ENCODE measurements at places on chromosomes 13 and 19.

- no peak for DNase-seq
Measured at GRCh38 chr13:83499286-83499685, 383.0 kb downstream of the SLITRK1 start.

GRCh38 chr19:18461471-18461870 is 23.5 kb upstream of the ISYNA1 start:
- no peak for DNase-seq

DNA sequence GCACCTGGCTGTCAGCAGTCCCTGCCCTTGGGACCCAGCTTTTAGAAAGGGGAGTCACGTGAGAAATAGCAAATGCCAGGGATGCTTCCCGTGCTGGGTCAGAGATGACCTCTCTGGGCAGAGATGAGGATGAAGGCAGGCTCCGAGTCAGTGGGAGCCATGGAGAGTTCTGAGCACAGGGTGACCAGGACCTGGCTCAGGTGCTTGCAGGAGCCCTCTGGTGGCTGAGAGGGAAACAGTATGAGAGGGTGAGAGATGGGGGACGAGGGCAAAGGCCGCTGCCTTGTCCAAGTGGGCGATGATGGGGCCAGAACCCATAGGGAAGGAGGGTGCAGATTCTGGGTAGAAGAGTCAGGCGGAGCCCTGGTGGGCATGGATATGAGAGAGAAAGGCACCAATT is 15.8 kb downstream of the TMED1 start:
- DNase-seq = no peak

DNA sequence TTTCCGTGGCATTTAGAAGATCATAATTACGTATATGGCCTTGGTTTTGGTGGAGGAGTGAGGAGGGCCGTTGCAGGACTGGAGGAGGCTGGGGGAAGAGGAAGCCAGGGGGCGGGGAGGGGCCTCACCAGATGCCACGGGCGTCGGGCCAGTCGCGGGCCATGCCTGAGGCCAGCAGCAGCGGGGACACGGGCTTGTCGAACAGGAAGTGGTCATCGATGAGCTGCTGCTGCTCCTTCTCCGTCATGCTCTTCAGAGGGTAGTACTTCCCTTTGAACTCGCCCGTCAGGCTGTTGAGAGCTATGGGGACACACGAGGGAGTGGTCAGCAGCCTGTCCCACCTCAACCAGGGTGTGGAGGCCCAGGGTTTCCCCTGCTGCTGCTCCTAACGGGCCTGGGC is 11.1 kb downstream of the CKM start:
- no peak for DNase-seq

GRCh38 chr19:28656644-28657043 is 556.3 kb downstream of the UQCRFS1 start:
- DNase-seq = no peak

DNA sequence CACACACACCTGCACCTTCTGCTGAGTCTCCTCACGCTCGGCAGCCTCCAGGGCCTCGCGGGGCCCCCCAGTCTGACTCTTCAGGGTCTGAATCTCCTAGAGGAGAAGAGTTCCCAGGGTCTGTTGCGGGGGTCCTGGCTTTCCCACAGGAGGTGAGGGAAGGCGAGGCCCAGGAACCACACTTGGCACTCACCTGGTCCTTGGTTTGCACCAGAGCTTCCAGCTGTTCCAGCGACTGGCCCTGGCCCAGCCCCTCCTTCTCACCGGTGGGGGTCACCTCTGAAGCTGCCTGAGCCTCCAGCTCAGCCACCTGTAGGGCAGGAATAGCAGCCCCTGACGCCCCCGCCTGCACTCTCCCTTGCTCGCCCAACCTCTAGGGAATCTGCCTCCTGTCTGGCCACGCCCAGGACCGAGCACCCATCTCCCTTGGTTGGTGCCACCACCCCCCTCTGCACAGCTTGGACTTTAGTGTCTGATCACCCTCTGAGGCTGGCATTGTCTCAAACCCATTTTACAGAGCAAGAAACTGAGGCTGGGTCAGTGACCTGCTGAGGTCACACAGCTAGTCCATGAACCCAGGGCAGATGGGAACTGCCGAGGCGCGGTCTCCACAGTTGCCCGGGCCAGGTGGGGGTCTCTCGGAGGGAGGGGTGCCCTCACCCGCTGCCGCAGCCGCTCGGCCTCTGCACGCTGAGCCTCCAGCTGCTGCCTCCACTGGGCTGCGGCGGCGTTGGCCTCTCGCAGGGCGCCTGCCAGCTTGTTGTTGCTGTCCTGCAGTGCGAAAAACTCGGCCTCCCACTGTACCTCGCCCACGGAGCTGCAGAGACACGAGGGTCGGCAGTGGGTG is 9.5 kb downstream of the HOMER3 start:
- no peak for DNase-seq

- DNase-seq = peak; percentile 88
Measured at GRCh38 chr19:6616011-6616410, 25.1 kb upstream of the CD70 start.

GRCh38 chr19:57321751-57322150 is 1.5 kb downstream of the ZNF543 start:
- DNase-seq = no peak

DNA sequence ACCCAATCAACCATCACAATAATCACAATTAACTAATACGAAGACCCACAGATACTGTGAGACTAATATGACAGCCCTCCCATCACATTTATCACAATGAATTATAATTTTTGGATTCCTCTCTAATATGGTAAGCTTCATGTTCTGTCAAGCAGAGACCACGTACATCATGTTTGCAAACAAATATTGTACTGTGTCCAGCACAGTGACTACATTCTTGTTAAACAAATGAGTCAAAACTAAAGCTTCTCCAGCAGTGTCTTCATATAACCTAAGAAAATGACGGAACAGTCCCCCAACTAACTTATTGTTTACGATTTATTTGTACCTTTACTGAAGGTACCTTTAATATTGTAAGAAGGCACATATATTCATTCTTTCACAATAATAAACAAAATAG is 292.6 kb downstream of the ENOX1 start:
- DNase-seq = no peak

DNA sequence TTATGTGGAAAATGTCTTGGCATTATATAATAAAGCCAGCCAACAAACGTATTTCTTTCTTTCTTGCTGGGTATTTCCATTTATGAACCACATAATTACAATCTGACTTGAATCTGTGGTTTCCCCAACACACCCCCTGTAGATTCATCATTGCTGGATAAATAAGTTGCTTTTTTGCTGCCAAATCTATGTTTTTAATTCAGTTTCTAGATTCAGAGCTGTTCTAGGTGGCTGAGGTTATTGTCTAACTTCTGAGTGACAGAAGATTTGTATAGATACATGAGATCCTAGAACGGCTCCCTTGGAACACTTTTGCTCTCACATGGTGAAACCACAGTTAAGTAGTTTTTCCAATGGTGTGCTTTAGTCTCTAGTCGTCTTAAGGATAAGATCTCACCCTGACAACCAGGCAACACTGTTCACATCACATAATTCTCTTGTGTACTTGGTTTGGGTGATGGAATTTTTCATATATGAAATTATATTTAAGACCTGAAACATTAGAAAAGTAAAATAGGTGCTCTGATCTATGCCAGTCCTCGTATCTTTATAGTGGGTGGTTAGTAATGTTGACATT is 239.1 kb downstream of the KLF12 start:
- DNase-seq = no peak

DNA sequence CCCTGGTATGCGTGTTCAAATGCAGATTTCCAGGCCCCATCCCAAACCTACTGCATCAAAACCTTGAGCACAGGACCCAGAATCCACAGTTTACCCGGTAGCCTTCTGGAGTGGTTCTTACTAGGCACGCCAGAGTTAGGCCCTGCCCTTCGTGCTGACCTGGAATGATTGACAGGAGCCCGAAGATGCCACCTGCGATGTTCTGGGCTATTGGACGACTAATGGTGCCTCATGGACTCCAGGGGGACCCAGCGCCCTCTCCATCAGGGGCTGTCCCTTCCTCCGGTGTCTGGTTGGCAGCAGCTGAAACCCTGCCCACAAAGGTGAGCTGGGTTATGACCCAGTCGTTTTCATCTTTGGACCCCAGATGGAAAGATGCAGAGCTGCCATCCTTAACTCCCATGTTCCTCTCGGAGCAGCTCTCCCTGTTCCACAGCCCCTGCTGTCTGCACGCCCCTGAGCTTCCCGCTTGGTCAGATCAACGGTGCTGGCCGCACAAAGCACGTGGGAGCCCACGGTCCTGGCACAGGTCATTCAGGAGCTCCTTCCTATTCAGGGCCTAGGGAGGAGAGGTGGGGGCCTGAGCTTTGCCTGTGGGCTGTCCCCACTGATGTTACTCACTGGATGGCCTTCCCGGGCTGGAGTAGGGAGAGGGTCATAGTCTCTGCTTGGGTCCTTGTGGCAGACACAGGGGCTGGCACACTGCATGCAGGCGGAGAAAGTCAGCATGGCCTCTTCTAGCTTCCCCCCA is 65.8 kb downstream of the GPR12 start:
- no peak for DNase-seq

GRCh38 chr19:46646402-46646801 is 10.4 kb upstream of the GNG8 start:
- no peak for DNase-seq

DNA sequence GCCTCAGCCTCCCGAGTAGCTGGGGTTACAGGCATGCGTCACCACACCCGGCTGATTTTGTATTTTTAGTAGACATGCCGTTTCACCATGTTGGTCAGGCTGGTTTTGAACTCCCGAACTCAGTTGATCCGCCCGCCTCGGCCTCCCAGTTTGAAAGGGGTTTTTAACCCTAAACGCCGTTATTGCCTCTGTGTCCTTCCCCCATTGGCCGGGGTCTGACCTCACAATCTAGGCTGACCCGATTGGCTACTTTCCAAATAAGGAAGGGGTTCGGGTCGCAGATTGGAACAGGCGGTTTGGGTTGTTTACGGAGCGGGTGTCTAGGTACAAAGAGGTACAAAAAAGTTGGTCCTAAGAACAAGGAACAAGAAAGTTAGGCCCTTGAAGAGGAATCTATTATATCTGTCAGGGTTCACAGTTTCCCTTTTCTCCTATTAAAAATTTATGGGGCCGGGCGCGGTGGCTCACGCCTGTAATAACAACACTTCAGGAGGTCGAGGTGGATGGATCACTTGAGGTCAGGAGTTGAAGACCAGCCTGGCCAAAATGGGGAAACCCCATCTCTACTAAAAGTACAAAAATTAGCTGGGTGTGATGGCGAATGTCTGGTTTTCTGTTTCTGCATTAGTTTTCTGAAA is 1.0 kb downstream of the ZNF253 start:
- DNase-seq = peak; percentile 70

GRCh38 chr19:41172297-41173164 is 20.5 kb upstream of the CYP2S1 start:
- no peak for DNase-seq

GRCh38 chr13:104773775-104774174 is 1707.6 kb upstream of the SLC10A2 start:
- DNase-seq = peak; percentile 30

GRCh38 chr19:38070573-38070972 is 153.4 kb downstream of the DPF1 start:
- no peak for DNase-seq

GRCh38 chr19:23971598-23971997 is 56.9 kb downstream of the ZNF726 start:
- DNase-seq = no peak

DNA sequence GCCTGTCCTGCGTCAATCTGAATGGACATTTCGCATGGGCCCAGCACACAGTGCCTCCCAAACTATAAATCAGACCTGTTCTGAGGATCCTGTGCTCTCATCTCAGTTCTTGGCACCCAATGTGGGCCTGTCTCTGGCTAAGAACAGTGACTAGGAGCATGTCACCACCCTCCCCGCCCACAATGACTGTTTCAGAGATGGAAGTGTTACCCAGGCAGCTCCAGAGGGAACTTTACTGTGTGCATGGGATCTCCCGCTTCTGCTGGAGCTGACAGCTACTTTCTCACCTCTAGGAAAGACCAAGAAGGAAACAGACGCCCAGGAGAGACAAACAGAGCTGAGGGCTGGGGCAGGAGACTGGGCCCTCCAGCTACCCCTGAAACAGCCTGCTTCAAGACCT is 45.0 kb downstream of the KCTD15 start:
- DNase-seq = no peak

- peak; percentile 41 for DNase-seq
Measured at GRCh38 chr19:17076543-17076991, 990 bp downstream of the MYO9B start.

DNA sequence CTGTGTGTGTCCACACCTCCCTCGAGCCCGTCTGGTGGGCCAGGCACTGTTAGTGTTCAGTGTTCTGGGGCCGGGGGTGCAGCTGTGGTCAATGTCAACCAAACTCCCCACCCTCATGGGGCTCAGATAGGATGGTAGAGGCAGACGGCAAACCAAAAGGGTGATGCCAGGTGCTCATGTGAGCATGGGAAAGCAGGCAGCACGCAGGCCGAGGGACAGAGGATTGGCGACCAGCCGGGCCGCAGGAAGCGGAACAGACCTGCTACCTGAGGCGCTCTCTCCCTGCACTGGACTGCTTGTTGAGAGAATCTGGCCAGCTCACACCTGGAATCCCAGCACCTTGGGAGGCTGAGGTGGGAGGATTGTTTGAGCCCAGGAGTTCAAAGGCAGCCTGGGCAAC is 29.1 kb downstream of the DHX34 start:
- DNase-seq = no peak

GRCh38 chr13:88648598-88649373 is 977.6 kb downstream of the SLITRK5 start:
- DNase-seq = no peak

- no peak for DNase-seq
Measured at GRCh38 chr19:37829526-37829925, 50.1 kb upstream of the ZNF573 start.

DNA sequence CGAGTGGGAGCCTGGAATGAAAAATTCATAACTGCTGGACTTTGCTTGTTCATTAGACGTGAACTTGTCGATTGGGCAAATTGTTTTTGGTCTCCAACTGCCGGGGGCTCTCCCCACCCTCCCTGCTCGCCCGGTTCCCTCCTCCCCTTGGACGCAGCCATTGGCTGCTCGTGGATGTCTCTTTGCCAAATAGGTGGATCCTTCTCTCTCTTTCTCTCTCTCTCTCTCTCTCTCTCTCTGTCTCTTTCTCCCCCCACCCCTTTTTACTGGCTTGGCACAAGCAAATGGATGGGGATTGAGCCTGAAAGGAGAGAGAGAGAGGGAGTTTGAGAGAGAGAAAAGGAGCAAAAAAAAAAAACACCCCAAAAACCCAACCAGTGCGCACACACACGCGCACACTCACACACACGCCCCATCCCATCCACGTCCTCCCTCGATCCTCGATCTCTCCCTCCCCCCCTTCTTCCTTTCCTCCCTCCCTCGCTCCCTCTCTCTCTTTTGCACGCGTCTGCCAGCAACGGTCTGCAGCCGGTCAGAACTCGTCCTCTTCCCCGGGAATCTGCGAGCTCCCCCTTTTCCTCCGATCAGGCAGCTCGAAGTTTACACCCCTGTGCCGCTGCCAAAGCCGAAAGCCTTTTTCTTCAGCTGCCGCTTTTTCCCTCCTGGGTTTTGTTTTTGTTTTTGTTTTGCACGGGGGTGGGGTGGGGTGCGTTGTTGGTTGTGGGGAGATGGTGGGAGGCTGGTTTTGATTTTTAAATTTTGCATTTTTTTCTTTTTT is 27.8 kb downstream of the NFIX start:
- no peak for DNase-seq

DNA sequence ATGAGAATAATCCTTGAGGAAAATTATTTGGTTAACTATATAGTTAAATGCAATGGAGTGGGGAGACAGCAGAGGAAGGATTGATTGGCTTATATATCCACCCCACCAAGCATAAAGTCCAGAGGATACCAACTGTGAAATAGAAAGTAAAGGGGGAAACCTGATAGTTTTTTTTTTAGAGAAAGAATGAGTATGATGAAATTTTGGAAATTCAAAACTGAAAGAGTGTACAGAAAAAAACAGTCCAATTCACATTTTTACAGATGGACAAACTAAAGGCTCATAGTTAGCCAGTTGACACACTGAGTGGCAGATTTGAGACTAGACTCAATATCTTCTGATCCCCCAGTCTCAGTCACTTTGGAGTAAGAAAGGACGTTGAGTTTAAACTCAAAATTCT is 51.1 kb downstream of the FNDC3A start:
- DNase-seq = no peak

Measured in activated CD4-positive, alpha-beta T cell treated with anti-CD3 and anti-CD28 coated beads, Interleukin-10, Interleukin-2, amounts not matched to agents 100 ng/mL and 50 ng/mL, durations not matched to agents 16 hours and 8 hours (primary cell).